ENCODE measurements at places on chromosomes 2 and 18.

DNA sequence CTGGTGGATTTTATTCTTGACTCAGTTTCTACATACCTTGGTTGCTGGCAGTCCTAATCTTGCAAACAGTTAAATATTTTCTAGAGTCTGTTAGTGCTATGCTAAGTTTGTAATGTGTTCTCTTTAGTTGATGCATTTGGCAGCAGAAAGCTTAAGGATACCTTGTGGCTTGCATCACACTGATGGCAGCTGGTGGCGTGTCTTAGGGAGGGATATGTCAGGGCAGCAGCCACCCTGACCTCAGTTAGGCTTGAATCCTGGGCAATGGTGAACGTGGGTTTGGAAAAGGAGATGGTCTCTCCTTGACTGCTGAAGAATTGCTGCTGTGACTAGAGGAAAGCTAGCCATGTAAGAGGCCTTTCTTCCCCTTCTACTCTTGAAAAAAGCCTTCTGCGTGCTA, 4.2 kb downstream of the IAH1 start:
- DNase-seq, result no peak

DNA sequence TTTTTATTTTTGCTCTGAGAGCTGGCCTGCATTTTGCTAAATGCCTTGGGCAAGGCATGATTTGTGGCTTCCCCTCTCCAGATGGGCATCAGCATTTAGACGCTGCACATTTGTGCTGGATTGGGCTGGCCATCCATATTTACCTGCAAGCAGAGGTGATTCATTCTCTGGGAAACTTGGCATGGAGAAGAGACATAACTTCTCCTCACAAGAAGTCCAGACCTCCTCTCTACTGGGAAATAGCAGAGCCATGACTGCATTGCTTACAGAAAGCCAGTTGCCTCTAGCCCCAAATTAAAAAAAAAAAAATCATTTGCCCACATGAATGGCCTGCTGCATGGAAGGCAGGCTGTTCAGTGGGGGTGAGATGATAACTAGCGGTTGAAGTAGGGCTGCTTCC, 120.1 kb downstream of the ACTR3 start:
- DNase-seq, result peak; percentile 57

GRCh38 chr18:47179520-47179919, 3.4 kb upstream of the IER3IP1 start:
- DNase-seq, result no peak

DNA sequence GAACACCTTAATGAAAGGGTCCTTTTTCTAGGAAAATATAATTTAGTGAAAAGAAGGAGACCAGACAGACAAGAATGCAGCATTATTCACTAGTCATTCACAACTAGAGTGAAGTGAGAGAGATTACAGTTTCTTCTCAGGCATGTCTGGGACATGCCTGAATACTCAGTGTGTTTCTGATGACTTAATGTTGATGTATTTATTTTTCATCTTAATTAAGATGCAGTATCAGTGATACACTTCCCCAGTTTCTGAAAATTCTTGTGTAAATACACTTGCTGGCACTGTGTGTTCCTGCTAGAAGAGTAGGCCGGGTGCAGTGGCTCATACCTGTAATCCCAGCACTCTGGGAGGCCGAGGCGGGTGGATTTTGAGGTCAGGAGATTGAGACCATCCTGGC, 143.6 kb downstream of the MYO3B start:
- peak; percentile 22 for DNase-seq

GRCh38 chr2:219576505-219577388, 4.6 kb downstream of the INHA start:
- peak; percentile 58 for DNase-seq

DNA sequence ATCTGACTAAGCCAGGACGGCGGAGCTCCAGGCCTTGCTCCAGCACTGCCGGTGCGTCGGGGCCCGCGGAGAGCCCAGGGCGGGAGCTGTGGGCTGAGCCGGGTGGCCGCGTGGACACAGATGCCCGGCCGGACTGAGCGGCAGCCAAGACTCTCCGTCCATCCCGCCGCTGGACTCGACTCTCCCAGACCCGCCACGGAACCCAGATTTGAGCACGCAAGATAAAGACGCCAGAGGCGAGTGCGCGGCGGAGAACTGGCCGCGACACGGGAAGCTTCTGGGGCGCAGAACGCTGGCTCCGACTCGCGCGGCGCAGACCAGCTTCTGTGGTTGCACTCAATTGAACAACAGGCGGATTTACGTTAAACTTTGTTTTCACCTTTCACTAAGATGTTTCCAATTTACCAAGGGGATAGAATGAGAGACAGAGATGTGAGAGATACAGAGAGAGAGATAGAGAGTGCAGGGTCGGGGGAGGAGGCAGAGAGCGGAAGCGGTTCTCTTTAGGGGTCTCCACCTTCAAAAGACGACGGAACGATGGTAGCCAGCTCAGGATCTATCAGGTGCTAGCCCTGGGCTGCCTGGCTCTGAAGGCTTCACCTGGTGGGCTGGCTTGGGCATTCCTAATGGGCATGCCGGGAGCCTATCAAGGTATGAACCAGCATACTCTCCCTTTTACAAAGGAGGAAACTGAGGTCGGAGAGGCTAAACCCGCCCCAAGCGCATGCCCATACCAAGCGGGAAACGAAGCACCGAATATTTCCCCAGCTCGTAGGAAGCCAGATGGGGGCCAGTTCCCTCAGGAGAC, 10.4 kb upstream of the EN1 start:
- no peak for DNase-seq
